NCI-H460 (cell line): ENCODE measurements at places on chromosomes 12 and 14. TPM values are rescaled to one million over a fixed set of nuclear protein-coding genes. Genes with fewer than 3 reads are reported as not detected.

The DTX1 gene
- 0.05 TPM in 1 of 2 replicates, not detected in the other for total RNA-seq

DNA sequence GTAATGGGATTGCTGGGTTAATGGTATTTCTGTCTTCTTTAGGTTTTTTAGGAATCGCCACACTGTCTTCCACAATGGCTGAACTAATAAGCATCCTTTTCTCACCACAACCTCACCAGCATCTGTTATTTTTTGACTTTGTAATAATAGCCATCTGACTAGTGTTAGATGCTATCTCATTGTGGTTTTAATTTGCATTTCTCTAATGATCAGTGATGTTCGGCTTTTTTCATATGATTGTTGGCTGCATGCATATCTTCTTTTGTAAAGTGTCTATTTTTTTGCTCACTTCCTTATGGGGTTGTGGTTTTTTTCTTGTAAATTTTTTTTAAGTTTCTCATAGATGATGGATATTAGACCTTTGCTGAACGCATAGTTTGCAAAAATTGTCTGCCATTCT, 377.9 kb downstream of the GALC start:
- no peak for DNase-seq

The CIT gene
- 25.4 and 26.6 TPM in 2 replicates for total RNA-seq

- DNase-seq = no peak
Observed at GRCh38 chr12:86666316-86666715, 410.1 kb upstream of the MGAT4C start.

DNA sequence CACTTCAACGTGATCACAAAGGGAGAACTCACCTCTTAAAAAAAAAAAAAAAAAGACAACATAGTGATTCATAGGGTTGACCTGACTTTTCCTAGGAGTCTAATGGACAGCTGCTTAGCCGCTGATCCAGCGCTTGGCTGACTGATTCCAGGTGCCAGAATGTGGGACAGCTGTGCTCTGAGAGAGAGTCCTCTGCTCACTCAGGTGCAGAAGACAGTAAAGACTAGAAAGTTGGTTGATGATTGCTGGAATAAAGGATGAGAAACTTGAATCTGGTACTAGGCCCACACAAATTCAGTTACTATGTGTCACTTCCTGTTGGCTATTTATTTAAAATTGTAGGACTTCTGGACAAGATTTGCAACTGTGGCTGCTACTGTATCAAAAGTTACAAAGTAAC, 229.4 kb downstream of the CHST11 start:
- DNase-seq = no peak

DNA sequence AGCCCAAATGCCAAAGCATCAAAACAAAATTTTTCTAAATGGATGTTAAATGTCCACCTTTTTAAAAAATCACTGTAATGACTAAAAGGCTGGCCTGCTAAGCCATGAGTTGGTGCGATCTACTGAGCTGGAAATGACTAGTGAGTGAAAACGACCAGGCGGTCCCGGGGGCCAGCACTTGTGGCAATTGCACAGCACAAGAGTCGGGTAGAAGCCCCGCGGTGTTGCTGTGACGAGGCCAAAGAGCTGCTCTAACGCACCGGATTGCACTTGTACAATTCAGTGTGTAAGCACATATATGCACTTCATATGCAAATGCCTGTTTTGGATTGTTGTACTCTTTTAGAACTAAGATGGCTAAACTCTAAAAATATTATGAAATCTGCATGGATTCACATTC, 64.1 kb upstream of the DYNC1H1 start:
- no peak for DNase-seq

- peak; percentile 34 for DNase-seq
Observed at GRCh38 chr14:25411781-25412757, 362.1 kb upstream of the STXBP6 start.

The HOXC5 gene
- 0.07 and 0.20 TPM in 2 replicates for total RNA-seq

DNA sequence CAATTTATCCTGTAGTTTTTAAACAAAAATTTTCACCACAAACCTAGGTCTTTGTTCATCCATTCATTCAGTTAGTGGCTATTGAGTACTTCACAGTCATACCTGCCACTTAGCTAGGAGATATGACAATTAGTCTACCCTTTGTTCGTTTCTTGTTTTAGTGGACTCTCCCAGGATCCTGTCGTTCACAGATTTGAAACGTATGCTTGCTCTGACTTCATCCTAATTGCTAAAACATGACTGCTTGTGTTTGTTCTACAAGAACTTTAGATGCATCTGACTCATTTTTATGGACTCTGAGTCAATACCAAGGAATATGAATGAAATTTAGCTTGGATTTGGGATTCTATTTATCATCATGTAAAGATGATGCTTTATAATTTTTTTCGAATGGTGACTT, 69.5 kb downstream of the TBC1D30 start:
- no peak for DNase-seq

The VWF gene
- total RNA-seq = 0.02 and 0.06 TPM in 2 replicates

DNA sequence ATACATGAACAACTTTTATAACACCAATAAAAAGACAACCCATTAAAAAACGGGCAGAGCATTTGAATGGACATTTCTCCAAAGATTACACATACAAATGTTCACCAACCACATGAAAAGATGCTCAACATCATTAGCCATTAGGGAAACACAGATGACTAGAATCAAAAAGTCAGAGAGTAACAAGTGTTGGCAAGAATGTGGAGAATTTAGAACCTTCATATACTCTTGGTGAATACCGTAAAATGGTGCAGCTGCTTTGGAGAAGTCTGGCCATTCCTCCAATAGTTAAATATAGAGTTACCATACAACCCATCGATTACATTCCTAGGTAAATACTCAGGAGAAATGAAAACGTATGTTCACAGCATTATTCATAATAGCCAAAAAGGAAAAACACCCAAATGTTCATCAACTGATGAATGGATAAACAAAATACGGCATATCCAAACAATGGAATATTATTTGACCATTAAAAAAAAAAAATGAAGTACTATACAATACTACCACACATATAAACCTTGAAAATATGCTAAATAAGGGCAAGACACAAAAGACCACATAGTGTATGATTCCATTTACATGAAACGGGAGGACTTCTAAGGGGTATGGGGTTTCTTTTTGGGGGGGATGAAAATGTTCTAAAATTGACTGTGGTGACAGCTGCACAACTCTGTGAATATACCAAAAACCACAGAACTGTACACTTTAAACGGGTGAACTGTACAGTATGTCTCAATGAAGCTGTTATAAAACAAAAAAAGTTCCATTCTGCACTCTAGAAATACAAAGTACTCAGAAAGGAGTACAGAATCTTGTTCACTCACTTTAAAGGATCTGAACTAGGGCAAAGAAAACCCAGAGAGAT, 3.2 kb downstream of the CORO1C start:
- DNase-seq = no peak

DNA sequence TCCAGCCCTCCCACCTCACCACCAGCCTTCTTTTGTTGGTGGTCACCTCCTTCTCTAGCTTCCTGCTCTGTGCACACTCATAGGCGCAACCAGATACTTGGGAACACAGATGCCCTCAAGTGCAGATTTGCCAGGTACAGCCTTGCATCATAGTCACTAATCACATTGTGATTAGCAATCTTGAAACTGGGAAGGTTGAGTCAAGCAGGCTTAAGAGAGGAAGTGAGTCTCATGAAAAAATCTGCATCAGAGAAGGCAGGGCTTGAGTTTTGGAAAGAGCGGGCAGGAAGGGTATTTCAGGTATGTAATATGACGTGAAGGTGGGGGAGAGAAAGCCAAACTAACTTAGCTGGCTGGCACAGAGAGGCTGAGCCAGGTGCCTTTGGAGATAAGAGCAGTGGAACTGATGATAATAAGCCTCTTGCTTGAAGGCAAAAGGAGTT, 2.7 kb upstream of the RABGGTA start:
- DNase-seq = no peak

The ASPG gene
- total RNA-seq = 0.14 and 0.50 TPM in 2 replicates

The ATG101 gene
- 92.1 and 96.9 TPM in 2 replicates for total RNA-seq

GRCh38 chr12:123723011-123723410, 10.9 kb downstream of the ATP6V0A2 start:
- no peak for DNase-seq

DNA sequence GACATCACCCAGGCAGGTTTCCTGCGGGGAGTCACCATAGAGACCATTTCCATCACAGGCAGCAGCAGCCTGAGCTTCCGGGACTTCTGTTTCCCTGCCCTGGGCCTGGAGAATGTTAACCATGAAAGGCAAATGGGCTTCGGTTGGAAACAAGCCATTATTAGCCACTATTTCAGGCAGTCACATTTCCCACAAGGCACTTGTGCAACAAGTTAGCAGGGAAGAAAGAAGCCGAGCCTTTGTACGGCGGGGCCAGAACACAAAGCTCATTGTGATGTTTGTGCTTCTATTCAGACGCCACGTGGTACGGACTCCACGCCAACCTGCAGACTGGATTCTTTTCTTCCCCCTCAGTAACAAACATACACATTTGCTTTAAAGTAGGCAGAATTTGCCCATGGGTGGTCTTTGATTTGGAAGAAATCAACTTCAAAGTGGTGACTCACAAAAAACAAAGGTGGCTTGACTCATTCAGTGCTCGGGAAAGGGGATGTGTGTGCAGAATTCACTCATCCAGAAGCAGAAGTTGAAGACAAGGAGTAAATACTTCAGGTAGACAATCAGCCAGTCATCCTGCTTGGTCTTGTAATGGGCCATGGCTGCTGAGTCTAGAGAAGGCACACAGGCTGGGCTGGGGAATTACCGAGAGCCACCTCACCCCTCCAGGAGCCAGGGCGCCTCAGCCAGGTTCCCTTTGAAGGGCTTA, 154.2 kb upstream of the PRMT8 start:
- DNase-seq = no peak

DNA sequence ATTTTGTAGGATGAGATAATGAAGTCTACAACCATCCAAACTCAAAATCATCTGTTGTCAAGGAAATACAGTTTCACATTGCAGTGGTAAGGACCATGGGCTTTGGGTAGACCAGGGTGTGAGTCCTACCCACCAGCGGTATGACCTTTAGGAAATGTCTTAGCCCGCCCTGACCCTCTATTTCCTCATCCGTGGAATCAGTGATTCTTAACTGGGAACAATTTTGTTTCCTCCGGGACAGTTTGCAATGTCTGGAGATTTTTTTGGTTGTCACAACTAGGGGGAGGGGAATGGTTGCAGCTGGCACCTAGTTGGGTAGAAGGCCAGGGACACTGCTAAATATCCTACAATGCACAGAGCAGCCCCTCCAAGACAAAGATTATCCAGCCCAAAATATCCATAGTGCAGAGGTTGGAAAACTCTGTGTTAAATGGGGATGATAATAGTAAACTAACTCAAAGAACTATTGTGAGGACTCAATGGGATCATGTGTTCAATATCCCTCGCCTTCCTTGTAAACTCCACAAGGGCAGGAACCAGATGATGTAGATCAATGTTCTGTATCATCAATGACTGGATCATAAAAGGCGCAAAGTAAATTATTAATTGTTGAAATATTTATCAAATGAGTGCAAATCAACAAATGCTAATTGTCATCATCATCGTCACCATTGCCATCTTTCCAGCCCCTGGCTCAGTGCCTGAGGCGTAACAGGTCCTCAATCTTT, 15.7 kb upstream of the IFT81 start:
- DNase-seq = no peak

DNA sequence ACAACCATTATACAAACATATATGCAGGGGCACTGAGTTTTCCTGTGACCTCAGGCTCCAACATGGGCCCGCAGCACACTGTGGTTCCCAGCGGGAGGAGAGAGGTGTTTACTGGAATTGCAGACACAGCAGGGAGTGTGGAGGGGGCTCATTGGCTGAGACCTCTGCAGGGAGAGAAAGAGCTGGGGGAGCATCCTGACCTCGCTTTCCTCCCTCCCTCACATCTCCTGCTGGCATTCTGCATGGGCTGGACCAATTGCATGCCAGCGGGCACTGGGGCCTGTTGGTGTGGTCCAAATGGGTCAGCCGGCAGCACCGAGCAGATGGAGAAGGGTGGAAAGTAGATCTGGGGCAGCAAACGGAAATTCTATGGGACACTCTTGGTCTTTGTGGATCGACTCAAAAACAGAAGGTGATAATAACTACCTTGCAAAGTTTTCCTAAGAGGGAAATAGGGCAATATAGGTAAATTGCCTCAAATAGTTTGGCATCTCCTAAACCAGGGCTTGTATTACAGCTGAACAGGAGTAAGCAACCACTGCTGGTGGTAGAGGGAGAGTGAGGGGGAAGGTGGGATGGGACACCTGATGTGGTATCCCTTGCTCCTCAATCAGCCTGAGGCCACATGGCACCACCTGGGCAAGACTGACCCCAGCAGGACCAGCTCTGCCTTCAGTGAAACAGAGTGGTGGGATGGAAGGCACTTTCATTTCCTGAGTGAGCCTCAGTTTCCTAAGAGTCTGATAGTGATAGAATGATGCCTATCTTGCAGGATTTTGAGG, 86.9 kb downstream of the NTF3 start:
- no peak for DNase-seq

The ANKRD33 gene
- total RNA-seq = not detected in 2 replicates

GRCh38 chr12:93550748-93551611, 21.5 kb upstream of the SOCS2 start:
- no peak for DNase-seq

DNA sequence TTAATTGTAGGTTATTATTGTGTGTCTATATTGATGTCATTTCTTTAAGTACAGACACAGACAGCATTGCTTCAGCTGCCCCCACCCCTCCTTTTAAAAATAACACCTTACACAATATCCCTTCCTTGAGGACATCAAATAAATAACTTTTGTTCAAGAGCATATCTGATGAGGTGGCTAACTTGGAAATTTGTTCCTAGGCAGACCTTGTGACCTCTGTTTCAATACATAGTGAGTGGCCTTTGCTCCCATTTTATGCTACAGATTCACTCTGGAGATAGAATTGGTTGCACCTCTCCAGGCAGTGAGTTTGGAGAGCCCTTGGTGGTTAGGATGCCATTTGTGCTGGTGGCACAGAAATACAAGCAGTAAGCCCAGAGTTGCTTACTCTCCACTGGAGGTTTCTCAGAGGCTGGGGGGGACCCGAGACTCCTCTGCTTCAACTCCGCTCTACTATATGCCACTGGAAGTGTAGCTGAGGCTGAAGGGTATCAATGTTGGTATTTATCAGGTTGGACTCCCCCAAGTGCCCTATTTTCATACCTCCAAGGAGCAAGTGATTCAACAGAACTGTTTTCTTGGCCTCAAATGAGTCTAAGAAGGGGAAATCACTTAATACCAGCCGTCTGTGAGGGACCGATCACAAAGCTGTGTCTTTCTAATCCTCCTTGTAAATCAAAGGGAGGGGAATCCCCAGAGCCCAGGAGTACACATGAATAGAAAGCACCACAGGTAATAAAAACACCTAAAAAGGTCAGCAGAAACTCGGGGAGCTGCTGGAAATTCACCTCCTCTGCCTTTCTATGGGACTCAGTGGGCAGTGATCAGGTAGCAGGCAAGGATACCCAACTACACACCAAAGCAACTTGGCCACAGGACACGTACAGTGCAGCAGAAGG, 463.1 kb downstream of the RAD51B start:
- no peak for DNase-seq

The GARIN6 gene
- not detected in 2 replicates for total RNA-seq

GRCh38 chr14:37403626-37404025, 191.4 kb downstream of the FOXA1 start:
- no peak for DNase-seq
